Kidney (tissue), 22 donors: ENCODE measurements at places on chromosomes 6 and 20. TPM values are rescaled to one million over a fixed set of nuclear protein-coding genes. Genes with fewer than 3 reads are reported as not detected.

GRCh38 chr6:10886691-10887502, at the start of gene SYCP2L:
Gene SYCP2L (plus strand): TSS chr6:10887052. CDS start chr6:10887127, 75 bp downstream.
- DNase-seq: peak; percentile 82

- no peak for DNase-seq
These were observed 17.8 kb downstream of the OR2H2 start for GRCh38 chr6:29602564-29603361.

- peak; percentile 55 for DNase-seq
These were observed 99.3 kb downstream of the RAMACL start for GRCh38 chr6:166487148-166487547.

IRF4 gene
- total RNA-seq: 23.7 TPM

GRCh38 chr20:63484651-63485403, 12.4 kb upstream of the KCNQ2 start:
- DNase-seq: no peak

GRM1 gene
- total RNA-seq: 0.19 TPM
